ENCODE measurements at places on chromosomes 12 and 14.

- DNase-seq: peak; percentile 68
Measured at GRCh38 chr12:131454418-131455217, 256.3 kb upstream of the SFSWAP start.

DNA sequence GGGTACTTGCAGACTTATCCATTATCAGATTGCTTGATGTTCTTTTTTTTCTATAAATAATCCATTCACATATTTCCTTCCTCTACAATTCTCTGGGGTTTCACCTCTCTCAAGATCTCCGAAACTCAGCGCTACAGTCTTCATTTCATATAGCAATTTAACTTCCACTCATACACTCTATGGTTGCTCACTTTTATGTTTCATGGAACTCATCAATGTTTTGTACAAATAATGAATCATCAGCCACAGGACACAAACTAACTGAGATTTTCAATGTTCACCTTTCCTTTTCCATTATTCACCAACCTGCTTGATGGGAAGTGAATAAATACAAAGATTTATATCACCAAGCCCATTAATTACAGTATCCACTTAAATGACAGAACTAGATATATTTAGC lies 534.7 kb downstream of the LRFN5 start:
- DNase-seq: no peak

GRCh38 chr14:68331426-68331825 lies 461.4 kb downstream of the ZFP36L1 start:
- no peak for DNase-seq

GRCh38 chr14:104994978-104995377 lies 9.4 kb downstream of the CLBA1 start:
- DNase-seq: no peak

- DNase-seq: no peak
Measured at GRCh38 chr14:81265636-81266169, 44.9 kb upstream of the GTF2A1 start.

DNA sequence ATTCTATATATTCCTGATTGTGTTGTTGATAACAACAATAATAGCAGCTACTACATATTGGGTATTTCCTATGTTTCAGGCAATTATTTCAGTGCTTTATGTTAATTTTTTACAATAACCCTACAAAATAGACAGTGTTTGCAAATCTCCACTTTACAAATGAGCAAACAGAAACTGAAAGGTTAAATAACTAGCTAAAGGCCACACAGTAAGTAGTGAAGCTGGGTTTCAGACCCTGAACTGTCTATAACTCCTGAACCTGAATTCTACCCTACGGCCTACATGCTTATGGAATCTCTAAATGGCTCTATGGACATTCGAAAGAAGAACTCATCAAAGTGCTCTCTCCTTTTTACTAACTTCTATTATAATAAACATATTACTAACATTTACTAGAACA lies 19.7 kb upstream of the NUDT4 start:
- no peak for DNase-seq

- peak; percentile 50 for DNase-seq
Measured at GRCh38 chr12:119544765-119545625, 48.6 kb upstream of the TMEM233 start.

- no peak for DNase-seq
Measured at GRCh38 chr14:36773136-36773540, 111.5 kb downstream of the PAX9 start.

DNA sequence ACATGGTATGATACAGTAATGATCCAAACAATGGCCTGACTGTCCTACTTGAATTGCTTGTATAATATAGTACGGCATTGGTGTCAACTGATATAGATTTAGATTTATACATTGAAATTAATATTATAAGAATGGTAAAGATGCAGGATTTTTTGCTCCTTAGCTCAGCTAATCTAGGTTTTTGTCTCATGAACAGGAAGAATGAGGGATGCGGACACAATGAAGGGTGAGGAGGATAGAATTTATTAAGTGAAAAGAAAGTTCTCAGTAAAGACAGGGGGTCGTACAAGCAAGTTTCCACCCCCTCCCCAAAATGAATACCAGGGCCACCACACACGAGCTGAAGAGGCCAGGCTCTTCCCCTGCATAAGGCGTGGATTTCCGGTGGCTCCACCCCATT lies 96.1 kb downstream of the KCNA5 start:
- no peak for DNase-seq

GRCh38 chr12:51898506-51898905 lies 8.8 kb upstream of the ACVRL1 start:
- no peak for DNase-seq

DNA sequence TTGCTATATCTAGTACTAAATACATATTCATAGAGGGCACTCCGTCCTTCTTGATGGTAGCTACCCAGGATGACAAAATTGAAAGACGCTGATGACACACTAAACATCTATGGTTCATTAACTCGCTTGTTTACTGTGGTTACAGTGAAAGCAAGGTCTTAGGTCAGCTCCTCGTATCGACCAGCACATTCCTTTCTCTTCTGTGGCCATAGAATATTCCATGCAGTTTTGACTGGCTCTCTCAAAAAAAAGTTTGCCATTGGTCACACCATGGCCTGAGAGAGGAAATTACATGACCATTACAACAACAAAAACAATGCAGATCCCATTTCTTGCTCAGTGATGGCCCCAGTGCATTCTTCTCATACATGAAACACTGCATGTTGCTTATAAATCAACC lies 411.4 kb upstream of the SOX5 start:
- DNase-seq: no peak

GRCh38 chr14:53946404-53947093 lies 10.1 kb downstream of the BMP4 start:
- no peak for DNase-seq

DNA sequence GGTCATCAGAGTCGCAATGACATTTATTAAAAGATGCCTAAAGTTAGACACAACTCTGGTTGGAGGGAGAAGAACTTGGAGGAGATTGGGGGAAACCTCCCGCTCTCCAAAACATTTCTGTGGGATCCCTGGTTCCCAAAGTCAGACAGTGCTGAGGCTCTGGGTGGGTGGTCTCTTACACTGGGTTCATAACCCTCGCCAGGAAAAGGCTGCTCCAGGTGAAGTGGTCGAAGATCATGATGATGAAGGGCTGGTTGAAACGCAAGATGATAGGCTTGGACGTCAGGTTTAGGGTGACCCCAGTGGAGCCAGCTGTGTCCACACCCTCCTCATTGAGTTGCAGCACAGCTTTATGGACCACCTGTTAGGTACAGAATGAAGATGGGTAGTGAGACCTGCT lies 11.2 kb upstream of the SERPINA10 start:
- DNase-seq: no peak

- DNase-seq: no peak
Measured at GRCh38 chr12:107057071-107057834, 36.1 kb downstream of the CRY1 start.

DNA sequence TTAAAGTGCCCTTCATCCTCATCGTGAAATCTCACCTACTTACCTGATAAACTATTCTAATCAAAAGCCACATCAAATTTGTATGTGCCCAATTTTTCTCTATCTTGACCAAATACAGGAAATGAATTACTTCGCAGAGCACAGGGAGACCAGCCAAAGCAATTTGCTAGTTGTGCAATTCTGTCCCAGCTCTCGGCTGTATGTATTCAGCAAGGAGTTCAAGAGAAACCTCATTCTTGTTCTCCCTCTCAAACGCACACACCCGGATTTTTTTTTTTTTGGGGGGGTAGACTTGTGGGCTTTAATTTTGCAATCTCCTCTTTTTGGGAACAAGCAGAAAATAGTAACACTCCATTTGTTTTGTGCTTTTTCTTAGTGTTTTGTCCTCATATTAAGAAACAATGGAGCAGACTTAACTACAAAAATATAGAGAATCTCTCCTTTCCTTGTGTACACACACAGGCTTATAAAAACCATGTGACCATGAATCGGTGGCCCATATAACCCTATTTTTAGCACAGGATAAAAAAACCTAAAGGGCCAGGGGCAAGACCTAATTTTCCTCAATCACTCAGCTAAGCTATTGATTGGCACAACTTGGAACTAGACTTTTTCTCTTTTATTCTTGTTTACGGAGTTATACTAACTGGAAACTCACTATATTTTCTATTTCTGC lies 64.2 kb downstream of the MBIP start:
- DNase-seq: no peak

GRCh38 chr14:100962494-100962893 lies 59.0 kb upstream of the RTL1 start:
- no peak for DNase-seq

- DNase-seq: no peak
Measured at GRCh38 chr14:52834440-52834842, 43.0 kb upstream of the GNPNAT1 start.

DNA sequence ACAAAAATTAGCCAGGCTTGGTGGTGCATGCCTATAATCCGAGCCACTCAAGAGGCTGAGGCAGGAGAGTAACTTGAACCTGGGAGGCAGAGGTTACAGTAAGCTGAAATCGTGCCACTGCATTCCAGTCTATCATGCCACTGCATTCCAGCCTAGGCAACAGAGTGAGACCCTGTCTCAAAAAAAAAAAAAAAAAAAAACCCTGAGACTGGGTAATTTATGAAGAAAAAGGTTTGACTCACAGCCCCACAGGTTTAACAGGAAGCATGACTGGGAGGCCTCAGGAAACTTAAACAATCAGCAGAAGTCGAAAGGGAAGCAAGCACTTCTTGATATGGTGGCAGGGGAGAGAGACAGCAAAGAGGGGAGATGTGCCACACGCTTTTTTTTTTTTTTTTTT lies 123.2 kb downstream of the GXYLT1 start:
- no peak for DNase-seq

GRCh38 chr14:21023817-21024584 lies 860 bp downstream of the NDRG2 start:
- DNase-seq: no peak

DNA sequence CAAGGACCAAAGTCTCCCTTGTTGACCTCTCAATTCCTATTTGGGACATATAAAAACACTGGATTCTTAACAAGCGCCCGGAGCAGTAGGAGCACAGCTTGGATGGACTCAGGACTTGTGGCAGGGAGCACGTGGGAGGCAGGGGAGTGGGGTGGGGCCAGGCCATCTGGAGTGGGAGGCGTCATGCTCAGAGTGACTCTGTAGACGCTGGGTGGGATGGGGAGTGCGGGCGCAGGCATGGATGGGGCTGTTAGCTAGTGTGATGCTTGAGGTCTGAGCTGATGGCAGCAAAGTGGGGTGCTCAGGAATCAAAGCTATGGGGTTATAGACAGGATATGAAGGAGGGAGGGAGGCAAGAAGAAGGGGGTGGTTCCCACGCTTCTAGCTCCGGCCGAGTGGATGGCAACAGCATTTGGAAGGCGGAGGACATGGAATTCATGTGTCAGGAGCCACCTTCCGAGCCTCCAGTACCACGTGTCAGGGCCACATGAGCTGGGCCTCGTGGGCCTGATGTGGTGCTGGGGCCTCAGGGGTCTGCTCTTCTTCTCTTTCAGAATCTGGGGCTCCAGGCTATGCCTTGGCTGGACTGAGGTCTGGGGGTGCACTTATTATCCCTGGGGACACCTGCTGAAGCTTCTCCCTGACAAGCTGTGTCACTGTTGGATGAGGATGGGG lies 26.2 kb downstream of the MEG3 start:
- no peak for DNase-seq

DNA sequence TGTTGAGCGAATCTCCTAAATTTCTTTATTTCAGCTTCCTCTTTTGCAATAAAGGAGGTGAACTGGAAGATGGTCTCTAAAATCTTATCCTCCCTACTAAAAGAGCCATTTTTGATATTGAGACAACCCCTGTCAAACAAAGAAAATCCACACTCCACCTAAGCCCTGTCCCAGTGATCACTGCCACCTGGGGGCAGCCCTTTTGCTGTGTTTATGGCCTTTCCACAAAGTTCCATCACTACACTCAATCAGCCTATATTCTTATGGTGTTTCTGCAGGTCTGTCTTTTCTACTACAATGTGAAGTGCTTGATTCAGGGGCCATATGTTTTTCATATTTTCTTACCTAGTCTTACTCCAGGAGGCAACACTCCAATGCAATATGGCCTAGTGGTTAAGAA lies 163.7 kb downstream of the BMP4 start:
- DNase-seq: no peak

- DNase-seq: no peak
Measured at GRCh38 chr14:32480337-32480736, 151.2 kb downstream of the AKAP6 start.

GRCh38 chr12:49336645-49337584 lies at the start of gene C1QL4:
Gene C1QL4, minus strand, starts transcription at chr12:49337188. Its CDS starts 711 bp downstream, at chr12:49336477.
- DNase-seq: no peak

GRCh38 chr12:92899386-92900001 lies 29.6 kb downstream of the EEA1 start:
- DNase-seq: peak; percentile 11

DNA sequence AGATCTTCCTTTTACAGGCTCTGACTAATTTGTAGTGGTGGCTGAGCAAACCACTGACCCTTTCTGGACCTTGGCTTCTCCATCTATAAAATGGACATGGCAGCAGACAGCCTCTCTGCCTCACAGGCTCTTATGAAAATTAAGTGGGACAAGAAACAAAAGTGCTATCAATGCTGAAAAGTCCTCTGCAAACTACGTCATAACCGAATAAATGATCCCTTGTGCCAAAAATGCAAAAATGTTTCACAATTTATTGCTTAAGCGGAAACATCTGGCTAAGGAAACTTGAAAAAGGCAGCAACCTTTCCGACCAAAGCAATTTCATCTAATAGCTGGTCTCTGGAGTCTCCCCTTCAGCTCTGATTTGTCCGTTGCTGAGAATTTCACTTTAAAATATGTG lies 108.5 kb upstream of the PLXNC1 start:
- DNase-seq: no peak

GRCh38 chr12:19771858-19772257 lies 332.6 kb downstream of the AEBP2 start:
- DNase-seq: no peak

- no peak for DNase-seq
Measured at GRCh38 chr14:93963692-93964091, 12.7 kb downstream of the ASB2 start.

- no peak for DNase-seq
Measured at GRCh38 chr12:75812271-75813018, 219.1 kb downstream of the PHLDA1 start.

DNA sequence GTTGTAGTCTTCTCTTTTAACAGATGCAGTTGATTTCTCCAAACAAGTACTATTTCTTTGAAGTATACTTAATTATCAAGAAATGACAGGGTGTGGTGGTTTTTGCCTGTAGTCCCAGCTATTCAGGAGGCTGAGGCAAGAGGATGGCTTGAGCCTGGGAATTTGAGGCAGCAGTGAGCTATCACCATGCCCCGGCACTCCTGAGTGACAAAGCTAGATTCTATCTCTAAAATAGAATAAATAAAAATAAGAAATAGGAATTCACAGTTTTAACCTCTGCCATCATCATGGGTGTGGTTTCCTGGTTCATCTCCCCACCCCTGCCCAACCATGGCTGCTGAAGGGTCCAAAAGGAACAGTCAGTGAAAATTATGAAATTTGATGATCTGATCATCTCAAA lies 290.2 kb upstream of the FLRT2 start:
- no peak for DNase-seq

DNA sequence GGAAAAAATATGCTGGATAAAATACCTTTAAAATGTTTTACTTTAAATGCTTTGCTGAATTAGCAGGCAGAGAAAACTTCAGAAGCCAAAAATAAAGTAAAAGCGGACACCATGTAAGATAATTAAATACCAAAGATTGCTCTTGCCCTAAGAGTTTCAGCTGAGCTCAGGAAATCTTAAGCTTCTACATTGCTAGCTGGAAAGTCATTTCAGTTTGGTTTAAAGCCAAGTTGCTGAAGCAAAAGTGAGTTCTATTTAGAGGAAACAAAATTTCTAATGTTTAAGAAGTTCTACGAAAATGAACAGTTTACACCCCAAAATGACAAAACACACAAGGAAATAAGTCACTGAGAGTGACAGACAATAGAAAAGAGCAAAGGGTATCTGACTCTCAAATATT lies 310.0 kb downstream of the ADAMTS20 start:
- no peak for DNase-seq

- DNase-seq: peak; percentile 31
Measured at GRCh38 chr14:22471545-22472121, 117.4 kb downstream of the DAD1 start.

All from iPS DF 6.9 (cell line).